ENCODE measurements at places on chromosomes 5 and 9.

DNA sequence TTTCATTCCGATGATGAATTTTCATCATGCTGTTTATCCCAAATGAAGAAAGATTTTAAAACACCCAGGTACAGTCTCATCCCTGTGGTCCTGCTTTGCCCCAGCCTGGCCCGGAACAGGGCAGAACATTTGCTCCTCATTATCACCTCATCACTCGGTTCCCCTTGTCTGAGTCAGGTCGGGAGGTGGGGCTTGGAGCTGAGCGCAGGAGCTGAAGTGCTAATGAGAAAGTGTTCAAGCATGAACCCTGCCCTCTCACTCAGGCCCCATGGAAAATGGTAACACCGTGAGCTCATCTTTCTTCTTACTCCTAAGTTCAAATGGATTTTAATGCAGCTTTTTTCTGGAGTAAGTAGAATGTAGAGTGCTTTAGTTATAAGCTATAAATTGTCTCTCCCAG, 466.2 kb downstream of the KDM4C start:
- no peak for DNase-seq

GRCh38 chr5:171622010-171622409, 163.6 kb upstream of the SMIM23 start:
- DNase-seq, result no peak

DNA sequence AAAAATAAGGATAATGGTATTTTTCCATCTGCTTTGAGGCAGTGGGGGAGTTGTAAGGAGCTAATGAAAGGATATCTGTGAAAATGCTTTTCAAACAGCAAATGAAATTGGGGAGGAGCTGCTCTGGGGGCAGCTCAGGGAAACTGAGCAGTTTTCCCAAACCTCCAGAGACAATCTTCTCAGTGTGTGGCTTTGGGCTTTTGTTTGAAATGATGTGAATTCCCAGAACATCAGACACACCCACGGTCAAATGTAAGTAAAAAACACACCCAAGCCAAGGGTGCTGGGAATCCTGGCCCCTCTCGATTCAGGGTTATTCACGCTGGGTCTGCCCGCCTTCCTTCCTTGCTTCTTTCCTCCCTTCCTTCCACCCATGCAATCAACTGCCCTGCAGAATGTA, 512.6 kb downstream of the BNC2 start:
- no peak for DNase-seq

- DNase-seq, result no peak
Measured at GRCh38 chr5:141511771-141512325, 23.0 kb downstream of the PCDHGC5 start.

GRCh38 chr5:135092476-135092875, 58.4 kb upstream of the PITX1 start:
- DNase-seq, result no peak

DNA sequence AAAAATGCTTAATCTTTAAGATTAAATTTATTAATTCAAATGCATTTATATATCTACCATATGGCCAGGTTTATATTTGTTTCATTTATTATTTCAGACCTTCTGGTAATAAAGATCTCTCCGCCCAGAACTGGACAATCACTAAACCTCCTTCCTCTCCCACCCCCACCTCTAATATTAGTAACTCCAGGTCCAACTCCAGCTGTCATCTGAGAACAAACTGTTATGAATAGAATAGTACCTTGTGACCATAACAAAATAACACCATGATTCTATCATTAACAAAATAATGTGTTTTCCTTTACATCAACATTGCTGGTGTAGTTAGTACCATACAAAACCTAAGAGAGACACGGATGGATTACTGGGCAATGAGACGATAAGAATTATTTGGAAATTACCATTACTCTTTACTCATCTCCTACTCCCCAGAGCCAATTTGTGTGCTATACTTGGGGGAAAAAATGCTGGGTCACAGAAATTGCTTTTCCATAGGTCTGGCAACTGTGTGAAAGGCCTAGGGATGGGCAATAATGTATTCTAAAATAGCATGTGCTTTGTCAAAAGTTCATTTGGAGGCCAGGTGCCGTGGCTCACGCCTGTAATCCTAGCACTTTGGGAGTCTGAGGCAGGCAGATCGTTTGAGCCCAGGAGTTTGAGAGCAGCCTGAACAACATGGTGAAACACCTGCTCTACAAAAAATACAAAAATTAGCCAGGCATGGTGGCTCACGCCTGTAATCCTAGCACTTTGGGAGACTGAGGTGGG, 186.1 kb downstream of the ENC1 start:
- no peak for DNase-seq

GRCh38 chr5:149433524-149434131, 54.5 kb upstream of the IL17B start:
- DNase-seq, result no peak

DNA sequence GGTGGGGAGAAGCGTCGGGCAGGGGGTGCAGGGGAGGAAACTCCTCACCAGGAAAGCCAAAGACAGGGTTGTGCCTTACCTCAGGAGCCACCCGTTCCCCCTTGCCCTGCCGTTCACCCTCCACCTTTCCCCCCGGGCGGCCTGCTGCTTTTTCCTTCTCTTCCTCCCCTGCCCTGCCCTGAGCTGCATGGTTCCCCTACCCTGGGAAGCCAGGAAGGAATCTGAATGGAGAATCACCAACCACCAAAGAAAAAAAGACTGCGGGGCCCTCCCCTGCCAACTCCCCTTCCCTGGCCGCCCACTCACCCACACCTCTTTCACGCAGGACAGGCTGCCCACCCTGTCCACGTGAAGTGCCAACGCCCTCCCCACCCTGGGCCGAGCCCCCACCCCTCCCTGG, 820 bp upstream of the NFX1 start:
- no peak for DNase-seq

DNA sequence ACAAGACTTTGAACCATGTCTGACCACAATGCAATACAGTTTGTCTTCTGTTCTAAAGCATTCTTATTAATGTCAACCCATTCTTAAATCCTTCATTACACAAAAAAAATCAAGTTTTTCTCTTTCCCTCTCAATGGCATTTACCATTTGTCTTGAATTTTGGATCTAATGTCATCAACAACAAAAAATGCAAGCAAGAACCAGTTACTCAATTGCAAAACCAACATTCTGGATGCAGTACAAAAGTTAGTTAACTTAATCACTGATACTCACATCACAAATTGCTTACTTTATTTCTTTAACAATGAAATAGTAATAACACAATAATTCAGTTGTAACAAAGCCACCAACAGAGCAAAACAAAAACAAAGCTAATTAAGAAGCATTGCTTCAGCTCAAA, 6.0 kb downstream of the C9orf40 start:
- DNase-seq, result no peak

- DNase-seq, result no peak
Measured at GRCh38 chr9:72586388-72587130, 65.2 kb downstream of the TMC1 start.

DNA sequence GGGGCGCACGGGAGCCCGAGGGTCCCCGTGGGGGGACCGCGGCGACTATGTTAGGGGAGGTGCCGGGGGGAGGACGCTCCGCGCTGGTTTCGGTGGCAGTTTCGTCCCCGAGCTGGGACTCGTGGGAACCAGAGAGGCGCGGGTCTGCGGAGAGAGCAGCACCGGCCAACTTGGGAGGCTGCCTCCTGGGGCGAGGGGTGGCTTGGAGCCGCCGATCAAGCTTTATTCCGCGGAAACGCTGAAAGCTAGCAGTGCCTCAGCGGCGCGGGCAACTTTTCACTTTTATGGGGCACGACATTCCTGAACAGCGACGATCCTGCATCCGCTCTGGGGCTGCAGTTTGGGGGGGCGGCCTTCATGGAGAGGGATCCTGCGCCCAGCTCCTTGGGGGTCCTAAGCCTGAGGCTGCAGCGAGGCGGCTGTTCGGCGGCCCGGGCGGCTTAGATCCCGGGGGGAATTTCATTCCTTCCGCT, 369 bp downstream of the OCLN start:
- no peak for DNase-seq

- no peak for DNase-seq
Measured at GRCh38 chr9:11702548-11702947, 990.6 kb upstream of the TYRP1 start.

DNA sequence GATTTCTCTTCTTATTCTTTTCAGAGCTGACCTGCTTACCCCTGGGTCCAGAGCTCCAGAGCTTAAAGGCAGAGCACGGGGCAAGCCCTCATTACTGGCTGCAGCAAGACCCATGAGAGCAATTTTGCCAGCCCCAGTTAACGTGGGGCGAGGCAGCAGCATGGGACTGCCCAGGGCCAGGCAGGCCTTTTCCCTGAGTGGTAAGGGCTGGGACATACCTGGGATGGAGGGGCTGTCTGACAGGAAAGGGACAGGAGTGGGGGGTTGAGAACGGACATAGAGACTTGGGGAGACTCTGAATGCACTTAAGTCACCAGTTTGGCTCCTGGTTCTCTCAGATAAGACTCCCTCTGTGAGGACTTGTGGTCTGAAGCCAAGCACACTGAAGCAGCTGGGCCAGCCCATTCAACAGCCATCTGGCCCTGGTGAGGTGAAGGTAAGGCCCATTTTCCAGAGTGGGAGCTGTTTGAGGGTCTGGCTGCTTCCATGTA, 26.2 kb downstream of the HMGXB3 start:
- DNase-seq, result no peak

- no peak for DNase-seq
Measured at GRCh38 chr9:24293386-24293785, 252.3 kb downstream of the IZUMO3 start.

GRCh38 chr9:12681620-12682019, 11.6 kb upstream of the TYRP1 start:
- no peak for DNase-seq

DNA sequence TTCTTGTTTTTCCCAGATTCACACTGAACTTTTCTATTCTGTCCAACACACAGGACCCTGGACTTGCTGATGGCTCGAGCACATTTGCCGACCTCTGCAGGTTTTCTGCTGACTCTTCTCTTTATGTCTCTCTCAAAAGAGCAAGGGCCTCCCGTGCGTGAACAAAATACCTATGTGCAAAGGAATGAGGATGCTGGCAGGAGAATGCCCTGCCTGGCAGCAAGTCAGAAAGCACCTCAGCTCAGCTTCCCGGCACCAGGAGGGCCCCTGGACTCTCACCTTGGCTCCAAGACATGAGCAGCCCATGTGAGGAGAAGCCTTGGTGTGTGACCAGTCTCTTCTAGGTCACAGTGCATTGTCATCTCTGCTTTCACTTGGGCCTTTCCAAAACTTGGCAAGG, 36.1 kb downstream of the PAPPA start:
- no peak for DNase-seq

GRCh38 chr5:66769839-66770617, 173.8 kb downstream of the MAST4 start:
- DNase-seq, result no peak

DNA sequence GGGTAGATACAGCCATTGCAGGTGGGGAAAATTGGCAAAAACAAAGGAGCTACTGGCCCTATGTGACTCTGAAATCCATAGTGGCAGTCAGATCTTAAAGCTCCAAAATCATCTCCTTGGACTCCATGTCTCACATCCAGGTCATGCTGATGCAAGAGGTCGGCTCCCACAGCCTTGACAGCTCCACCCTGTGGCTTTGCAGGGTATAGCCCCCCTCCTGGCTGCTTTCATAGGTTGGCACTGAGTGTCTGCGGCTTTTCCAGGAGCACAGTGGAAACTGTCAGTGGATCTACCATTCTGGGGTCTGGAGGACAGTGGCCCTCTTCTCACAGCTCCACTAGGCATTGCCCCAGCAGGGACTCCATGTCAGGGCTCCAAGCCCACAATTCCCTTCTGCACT, 1190.1 kb downstream of the CDH12 start:
- no peak for DNase-seq

- no peak for DNase-seq
Measured at GRCh38 chr5:134570886-134571285, 45.4 kb downstream of the JADE2 start.

- DNase-seq, result no peak
Measured at GRCh38 chr9:27836661-27837401, 263.6 kb upstream of the C9orf72 start.

GRCh38 chr5:58335518-58335917, 124.4 kb downstream of the PLK2 start:
- no peak for DNase-seq

DNA sequence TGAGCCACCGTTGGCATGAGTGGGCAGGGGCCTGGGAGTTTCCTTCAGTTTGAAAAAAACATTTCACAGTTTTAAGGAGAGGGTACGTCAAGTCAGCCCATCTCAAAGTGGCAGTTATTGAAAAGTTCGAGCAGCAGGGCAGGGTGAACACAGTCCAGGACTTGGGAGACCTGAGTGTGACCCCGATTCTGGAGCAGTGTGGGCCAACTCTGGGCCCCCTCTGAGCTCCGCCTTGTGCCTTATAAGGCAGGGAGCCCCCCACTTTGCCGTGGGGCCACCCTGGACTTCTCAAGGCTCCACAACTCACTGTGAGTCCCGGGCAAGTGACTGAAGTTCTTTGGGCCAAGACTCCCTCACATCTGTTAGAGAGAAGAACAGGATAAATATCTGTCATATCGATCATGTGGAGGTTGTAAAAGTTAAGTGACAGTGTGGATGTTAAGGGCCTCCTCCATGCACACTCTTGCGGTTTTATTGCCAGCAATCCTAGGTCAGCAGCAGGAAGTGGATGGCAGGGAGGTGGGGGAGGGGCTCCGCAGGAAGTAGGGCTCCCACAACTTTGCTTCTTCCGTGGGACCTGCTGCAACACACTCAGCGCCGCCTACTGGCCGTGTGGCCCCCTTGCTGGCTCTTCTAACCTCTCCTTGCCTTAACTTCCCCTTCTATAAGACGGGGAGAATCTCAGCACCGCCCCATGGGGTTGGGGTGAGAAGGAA, 38.4 kb downstream of the HRH2 start:
- DNase-seq, result peak; percentile 54

DNA sequence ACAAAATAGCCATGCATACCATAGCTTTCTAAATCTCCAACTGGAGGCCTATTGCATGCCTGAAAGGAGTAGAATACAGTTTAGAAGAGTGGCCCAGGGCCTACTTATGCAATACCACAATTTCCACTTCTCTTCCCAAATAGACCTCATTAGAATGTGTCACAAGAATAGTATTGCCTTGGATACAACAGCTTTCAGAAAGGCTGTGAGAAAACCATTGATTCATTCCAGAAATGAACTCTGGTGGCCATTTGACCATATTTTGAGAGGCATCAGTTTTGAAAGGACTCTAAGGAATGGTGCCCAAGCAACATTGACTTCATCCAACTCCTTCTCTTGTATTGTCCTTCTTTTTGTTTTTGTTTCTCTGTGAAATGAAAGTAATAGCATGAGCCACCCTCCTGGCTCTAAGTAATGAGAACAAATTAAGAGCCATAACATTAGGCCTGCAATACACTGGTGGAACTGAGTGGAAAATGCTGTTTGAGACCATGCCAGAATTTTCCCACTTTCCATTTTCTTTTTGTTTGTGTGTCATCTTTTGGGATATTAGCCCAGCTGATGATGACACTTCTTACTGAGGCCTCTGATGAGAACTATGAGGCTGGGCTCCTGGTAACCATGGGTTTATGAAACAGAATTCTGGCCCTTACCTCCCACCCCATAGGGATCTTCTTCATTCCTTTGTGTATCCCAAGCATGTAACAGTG, 90.2 kb downstream of the TMEM174 start:
- DNase-seq, result no peak

GRCh38 chr5:172852490-172853354, 18.7 kb downstream of the ERGIC1 start:
- DNase-seq, result no peak
